ENCODE measurements at places on chromosomes 13 and 19.

DNA sequence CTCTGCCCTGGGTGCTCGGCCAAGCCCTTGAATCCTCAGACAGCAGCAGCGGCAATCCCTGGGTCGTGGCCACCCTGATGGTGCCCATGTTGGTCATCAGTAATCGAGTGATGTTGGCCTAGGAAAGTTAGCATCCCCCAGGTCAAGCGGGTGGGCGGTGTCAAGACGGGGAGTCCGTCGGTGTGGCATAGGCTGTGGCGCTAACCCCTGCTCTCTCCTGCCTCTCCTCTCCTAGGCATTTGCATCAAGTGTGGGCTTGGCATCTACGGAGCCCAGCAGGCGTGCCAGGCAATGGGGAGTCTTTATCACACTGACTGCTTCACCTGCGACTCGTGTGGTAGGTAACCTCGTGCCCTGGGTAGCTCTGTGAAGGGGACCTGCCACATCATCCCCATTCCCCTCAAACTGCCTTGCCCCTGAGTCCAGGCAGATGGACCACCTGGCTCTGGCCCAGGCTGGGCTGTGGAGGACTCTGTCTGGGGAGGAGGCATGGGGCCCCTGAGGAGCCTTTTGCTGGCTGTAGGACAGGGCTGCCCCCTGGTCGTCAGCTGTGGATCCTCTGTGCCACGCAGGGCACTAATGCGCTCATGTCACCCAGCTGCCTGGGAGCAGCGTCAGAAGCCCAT, 8.7 kb downstream of the WTIP start:
- no peak for DNase-seq

- no peak for DNase-seq
These were observed 15.5 kb upstream of the TEKTIP1 start for GRCh38 chr19:3523361-3524077.

DNA sequence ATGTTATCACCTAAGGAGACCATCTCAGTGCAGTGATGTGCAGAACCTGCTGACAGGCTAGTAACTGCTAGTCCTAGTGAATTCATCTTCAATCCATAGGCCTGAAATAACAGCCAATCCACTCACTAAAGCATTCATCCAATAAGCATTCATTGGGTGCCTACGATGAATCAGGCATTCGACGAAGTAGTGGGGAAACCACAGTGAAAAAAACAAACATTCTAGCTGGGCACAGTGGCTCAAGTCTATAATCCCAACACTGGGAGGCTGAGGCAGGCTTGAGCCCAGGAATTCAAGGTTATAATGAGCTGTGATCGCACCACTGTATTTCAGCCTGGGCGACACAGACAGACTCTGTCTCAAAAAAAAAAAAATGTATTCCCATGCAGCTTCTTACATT, 135.6 kb downstream of the RNF17 start:
- DNase-seq, result no peak

DNA sequence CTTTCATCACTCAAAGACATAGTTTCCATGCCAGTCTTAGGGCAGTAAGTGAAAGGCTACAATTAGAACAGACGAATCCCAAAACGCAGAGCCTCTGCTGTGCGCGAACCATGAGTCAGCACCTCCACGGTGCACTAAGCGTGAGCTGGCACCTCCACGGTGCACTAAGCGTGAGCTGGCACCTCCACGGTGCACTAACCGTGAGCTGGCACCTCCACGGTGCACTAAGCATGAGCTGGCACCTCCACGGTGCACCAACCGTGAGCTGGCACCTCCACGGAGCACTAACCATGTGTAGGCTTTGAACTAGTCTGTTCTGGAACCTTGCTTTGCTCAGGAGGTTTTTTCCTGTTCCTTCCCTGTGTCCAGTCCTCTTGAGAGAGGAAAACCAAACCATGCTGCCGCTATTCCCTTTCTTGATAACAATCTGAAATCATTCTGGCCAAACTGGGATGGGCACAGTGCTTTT, 120.6 kb downstream of the IRS2 start:
- no peak for DNase-seq

DNA sequence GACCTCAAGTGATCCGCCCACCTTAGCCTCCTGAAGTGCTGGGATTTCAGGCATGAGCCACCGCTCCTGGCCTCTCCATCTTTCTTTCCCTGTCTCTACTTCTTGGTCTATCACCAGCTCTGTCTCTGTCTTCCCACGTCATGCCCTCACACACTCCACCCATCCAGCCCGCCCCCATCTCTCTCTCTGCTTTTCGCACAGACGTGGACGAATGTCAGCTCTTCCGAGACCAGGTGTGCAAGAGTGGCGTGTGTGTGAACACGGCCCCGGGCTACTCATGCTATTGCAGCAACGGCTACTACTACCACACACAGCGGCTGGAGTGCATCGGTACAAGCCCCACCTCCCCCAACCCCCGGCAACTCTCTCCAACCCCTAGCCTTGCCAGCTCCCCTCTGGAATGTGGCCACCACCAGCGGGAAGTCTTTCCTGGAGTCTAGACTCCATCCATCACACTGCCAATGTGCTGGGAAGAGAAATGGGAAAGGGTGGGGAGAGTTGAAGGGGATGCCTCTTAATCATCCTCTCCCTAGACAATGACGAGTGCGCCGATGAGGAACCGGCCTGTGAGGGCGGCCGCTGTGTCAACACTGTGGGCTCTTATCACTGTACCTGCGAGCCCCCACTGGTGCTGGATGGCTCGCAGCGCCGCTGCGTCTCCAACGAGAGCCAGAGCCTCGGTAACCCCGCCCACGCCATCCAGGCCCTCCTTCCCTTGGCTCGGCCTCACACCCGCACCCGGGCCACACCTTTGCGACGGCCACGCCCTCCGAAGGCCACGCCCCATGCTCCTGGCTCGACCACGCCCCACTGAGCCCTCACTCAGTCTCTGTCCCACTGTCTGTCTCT, 22.5 kb downstream of the LTBP4 start:
- DNase-seq, result peak; percentile 89

GRCh38 chr19:46919324-46919723, 58.5 kb downstream of the ARHGAP35 start:
- DNase-seq, result no peak

- DNase-seq, result peak; percentile 21
These were observed 770 bp downstream of the HNRNPM start for GRCh38 chr19:8445488-8446001.

- DNase-seq, result no peak
These were observed 19.0 kb upstream of the IL17D start for GRCh38 chr13:20684546-20684945.

- no peak for DNase-seq
These were observed 2.3 kb downstream of the FUT2 start for GRCh38 chr19:48698046-48698445.

All from NCI-H510A (cell line).